Esophagus squamous epithelium (tissue), 5 donors: ENCODE measurements at places on chromosomes 1 and 21.

DNA sequence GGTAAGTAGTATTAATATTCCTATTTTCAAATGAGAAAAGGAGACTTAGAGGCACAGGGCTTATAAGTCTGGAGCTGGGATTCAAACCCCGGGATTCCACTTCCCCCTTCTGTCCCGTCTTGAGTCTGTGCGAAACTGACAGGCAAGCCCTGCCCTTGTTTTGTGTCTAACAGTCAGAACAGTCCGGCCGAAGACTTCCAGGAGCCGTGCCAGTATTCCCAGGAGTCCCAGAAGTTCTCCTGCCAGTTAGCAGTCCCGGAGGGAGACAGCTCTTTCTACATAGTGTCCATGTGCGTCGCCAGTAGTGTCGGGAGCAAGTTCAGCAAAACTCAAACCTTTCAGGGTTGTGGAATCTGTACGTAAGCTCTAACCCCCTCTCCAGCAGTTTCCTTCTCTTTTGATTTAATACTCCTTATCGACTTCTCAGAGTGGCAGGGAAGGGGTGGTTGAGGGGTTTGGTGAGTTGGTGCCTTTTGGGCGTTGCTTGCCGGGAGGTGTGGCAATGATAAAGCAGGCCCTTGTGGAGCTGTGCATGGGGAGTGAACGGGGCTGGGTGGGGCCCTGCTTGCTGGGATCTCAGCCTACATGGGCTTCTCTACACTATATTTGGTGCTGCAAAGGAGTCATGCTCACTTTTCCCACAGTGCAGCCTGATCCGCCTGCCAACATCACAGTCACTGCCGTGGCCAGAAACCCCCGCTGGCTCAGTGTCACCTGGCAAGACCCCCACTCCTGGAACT lies 29.4 kb downstream of the IL6R start:
- DNase-seq = no peak

DNA sequence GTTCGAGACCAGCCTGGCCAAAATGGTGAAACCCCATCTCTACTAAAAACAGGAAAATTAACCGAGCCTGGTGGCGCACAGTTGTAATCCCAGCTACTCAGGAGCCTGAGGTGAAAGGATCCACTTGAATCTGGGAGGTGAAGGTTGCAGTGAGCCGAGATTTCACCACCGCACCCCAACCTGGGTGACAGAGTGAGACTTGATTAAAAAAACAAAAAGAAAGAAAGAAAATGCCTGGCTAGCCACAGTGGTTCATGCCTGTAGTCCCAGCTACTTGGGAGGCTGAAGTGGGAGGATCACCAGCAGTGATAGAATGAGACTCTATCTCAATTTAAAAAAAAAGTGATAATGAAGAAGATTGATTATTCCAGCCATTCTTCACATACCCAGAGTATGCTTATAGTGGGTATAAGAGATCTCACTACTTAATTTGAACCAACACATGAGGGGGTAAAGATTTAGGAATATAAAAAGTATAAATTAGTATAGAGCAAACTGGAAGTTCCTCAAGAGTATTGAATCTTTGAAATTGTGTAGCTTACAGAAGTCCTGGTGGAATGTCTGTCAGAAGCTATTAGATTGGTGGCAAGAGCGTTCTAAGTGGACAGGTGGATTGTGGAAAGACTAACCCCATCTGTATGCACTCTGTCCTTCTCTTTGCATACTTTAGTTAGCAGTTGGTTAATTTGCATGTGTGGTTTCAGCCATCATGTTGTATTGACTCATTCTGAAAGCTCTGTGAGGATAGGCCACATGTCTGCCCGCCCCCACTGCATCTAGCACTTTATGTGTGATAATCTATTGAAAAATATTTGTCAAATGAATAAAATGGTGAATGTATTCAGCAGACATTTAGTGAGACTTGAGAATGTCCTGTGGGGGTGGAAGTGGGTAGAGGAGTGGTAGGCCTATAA lies 25.0 kb downstream of the RLF start:
- DNase-seq = no peak

GRCh38 chr1:167152192-167152876 lies 58.5 kb downstream of the STYXL2 start:
- DNase-seq = no peak

- no peak for DNase-seq
Observed at GRCh38 chr21:30072496-30072895, 94.1 kb downstream of the CLDN17 start.

- no peak for DNase-seq
Observed at GRCh38 chr21:23160914-23161313, 2162.7 kb downstream of the NCAM2 start.

GRCh38 chr1:207034998-207035397 lies 2.4 kb upstream of the C1orf116 start:
- no peak for DNase-seq

DNA sequence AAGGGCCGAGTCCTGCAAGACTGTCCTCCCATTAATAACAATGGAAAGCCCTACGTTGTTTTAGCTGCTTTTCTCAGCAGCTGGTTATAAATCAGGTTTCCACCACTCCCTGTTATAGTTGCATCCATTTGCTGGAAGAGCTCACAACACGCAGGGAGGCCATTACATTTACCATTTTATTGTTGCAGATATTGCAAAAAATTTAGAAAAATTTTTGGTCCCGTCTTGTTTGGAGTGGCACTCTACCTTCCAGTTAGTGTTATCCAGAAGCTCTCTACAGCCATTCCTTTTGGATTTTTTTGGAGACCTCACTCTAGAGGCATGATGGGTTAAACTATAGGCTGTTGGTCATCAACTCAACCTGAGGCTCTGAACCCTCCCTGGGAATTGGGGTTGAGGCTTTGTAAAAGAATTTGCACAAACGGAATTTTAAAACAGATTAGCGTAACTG lies 1532.1 kb upstream of the TPTE start:
- DNase-seq = no peak

- no peak for DNase-seq
Observed at GRCh38 chr21:45317398-45318145, 29.9 kb upstream of the POFUT2 start.

GRCh38 chr1:116191294-116191693 lies 80.1 kb downstream of the MAB21L3 start:
- DNase-seq = no peak

DNA sequence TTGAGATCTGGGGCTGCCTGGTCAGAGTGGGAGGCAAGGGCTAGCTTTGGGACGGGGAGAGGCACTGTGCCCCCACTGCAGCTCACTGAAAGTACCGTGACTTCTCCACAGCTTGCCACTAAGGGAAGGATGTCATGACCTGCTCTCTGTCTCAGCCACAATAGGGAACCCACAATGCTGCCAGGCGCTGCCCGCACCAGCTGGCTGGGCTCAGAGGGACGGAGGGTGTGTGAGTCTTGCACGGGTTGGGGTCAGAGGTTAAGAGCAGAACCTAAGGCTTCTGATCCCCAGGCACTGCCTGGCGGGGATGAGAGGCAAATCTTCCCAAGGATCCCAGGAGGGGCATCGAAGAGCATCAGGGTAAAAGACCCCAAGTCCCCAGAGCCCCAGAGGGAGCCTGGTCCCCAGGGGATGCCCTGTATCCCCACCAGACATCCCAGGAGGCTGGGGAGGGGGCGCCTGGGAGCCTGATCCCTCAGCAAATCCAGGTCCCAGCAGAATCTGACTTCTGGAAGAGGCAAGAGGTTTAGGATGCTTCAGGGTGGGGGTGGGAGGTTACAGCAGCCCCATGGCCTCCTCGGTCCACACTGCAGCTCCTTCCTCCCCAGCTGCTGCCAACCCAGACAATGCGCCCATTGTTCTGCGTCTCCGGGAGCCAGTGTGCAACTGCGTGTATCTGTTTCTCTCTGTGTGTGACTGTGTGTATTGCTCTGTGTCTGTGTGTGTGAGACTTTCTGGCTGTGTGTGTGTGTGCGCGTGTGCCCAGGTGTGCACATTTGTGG lies 2.0 kb upstream of the MARCKSL1 start:
- DNase-seq = no peak

GRCh38 chr1:49576327-49576901 lies 447.3 kb downstream of the AGBL4 start:
- no peak for DNase-seq

DNA sequence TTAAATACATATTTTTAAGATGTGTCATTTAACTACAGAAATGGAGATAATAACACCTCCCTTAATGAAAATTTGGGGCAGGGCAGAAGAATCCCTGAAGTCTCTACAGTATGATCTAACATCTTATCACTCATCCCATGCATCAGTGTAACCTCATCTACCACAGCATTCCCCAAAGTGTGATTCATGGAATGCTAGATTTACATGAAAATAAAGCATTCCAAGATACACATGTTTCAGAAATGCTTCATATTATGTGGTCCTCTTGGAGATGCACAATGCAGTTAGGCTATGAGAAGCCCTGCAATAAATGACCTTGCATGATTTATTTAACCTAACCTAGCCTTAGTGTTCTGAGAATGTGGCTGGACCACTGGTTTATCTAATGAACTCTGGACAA lies 166.9 kb upstream of the SYT6 start:
- no peak for DNase-seq

GRCh38 chr1:11784993-11785769 lies 20.6 kb downstream of the MTHFR start:
- no peak for DNase-seq

GRCh38 chr1:64790832-64791487 lies 46.1 kb downstream of the RAVER2 start:
- DNase-seq = no peak

DNA sequence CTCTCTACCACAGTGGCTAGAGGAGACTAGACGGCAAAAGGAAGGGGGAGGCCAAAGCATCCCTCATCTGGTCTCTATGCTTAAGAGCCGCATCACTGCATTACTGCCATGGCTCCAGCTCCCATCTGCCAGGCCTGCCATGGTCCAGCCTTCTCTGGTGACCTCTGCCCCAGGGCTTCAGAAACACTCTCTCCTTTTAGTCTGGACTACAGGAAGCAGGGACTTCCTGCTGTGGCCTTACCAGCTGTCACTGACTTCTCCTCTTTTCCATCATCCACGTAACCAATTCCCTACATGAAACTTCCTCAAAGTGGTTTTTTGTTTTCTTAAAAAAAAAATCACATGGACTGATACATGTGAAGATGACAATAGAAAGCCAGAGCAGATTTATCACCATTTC lies 323.1 kb upstream of the NFIA start:
- no peak for DNase-seq

- DNase-seq = no peak
Observed at GRCh38 chr1:203985044-203985443, 87.9 kb upstream of the SOX13 start.

DNA sequence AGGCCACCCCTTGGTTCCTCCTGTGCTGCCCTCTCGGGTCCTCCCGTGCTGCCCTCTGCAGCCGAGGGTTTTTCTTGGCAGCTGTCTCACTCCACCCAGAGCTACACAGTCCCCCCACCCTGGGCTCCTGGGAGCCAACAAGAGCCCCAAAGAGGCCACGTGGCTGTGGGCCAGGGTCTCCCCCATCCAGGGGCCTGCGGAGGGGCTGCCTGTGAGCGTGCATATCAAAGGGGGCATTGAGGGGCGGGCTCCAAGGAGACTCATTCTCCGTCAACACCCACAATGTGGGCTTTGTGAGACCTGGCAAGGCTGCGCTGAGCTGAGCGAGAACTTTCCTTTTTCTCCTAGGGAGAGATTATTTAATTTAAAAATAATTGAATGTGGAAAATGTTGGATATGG lies 108.7 kb upstream of the ARHGEF16 start:
- no peak for DNase-seq

DNA sequence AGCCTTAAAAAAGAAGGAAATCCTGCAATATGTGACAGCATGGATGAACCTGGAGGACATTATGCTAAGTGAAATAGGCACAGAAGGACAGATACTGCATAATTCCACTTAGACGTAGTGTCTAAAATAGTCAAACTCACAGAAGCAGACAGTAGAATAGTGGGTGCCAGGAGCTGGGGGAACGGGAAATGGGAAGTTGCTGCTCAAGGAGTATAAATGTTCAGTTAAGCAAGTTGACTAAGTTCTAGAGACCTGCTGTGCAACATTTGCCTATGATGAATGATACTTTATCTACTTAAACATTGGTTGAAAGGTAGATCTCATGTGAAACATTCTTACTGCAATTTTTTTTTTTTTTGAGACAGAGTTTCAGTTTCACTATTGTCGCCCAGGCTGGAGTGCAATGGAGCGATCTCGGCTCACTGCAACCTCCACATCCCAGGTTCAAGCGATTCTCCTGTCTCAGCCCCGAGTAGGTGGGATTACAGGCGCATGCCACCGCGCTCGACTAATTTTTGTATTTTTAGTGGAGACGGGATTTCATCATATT lies 197.8 kb downstream of the HIVEP3 start:
- DNase-seq = no peak

GRCh38 chr1:56501888-56502287 lies 77.5 kb downstream of the PLPP3 start:
- no peak for DNase-seq

GRCh38 chr1:41872074-41872473 lies 46.6 kb downstream of the HIVEP3 start:
- DNase-seq = no peak

DNA sequence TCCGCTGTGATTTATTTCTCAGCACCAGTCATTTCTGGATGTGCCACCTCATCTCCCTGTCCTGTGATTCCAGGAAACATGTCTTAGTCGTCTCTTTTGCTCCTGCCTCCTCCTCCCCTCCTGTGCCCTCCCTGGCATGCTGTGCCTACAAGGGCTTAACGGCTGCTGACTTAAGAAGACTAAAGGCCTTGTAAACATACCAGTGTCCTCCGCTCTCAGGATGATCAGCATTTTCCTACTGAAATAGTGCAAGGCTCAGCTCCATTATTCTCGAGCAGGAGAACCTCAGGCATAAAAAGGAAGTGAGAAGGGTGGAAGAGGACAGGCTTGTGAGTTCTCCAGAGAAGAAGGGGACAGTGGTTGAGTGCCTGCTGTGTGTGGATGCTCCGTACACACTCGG lies 61.6 kb upstream of the RUNX3 start:
- DNase-seq = no peak

- DNase-seq = no peak
Observed at GRCh38 chr21:43311301-43311817, 115.6 kb downstream of the SIK1 start.
